ENCODE measurements at places on chromosomes 2 and 18. TPM values are rescaled to one million over a fixed set of nuclear protein-coding genes. Genes with fewer than 3 reads are reported as not detected.

DNA sequence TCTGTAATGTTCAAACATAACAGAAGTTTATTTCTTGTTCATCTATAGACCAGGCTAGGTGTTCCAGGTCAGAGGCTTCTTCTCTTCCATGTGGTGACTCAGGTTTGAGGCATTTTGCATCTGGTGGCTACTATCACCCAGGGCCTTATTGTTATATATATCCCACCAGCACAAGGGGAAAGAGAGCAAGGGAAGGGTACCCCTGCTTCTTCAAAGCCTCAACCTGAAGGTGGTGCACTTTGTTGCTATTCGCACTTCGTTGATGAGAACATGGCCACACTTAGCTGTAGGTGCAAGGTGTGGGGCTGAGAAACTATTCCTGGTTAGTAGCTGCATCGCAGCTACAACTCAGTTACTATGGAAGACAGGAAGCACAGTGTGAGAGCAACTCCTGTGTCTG, 27.4 kb upstream of the SLC3A1 start:
- no peak overlapping the region for H3K27ac ChIP-seq
- H3K4me3 ChIP-seq: no peak overlapping the region
- peaks cover 8% of the 10 kb centered on the region for H3K36me3 ChIP-seq
- DNase-seq: no peak
- H3K27me3 ChIP-seq: peaks cover 1% of the 10 kb centered on the region
- no peaks in the 10 kb centered on the region for H3K4me1 ChIP-seq

DSC3 gene
- total RNA-seq: 0.47 TPM

DNA sequence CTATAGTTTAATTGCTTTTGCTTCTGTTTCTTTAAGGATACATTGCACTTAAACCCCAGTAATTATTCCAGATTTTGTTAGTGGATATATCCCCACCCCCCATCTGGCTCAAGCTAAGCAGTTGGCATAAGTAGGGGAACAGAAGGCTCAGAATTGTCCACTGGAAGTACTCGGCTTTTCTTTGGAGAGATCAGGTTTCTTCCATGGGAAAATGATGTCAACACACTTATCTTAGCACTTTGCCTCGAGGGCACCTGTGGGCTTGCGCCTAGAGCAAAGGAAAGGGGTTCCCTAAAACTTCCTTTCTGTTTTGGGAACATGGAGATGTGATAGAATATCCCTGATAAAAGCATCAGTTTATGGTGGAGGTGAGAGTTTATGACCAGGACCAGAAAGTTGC, 130.6 kb downstream of the FMNL2 start:
- H3K4me3 ChIP-seq: peak overlapping the region; percentile 75
- peaks cover 73% of the 10 kb centered on the region for H3K4me1 ChIP-seq
- peak overlapping the region; percentile 96 for H3K27ac ChIP-seq
- no peak for DNase-seq
- no peaks in the 10 kb centered on the region for H3K36me3 ChIP-seq
- H3K27me3 ChIP-seq: peaks cover 5% of the 10 kb centered on the region

DNA sequence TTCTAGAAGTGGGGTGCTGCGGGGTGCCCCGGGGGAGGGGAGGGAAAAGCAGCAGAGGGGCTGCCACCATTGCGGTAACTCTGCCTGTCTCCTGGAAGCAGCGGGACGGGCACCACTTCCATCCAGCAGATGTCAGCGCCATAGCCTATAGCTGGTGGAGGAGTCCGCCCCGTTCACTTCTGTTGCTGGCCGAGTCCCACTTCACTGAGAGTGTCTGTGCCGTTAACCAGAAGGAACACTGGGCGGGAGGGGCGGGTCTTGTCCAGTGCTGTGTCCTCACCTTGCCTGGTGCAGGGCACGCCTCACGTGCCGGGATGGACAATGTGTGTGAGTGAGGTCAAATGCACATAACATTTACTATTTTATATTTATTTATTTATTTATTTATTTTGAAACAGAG, 19.3 kb upstream of the ODC1 start:
- H3K36me3 ChIP-seq: no peaks in the 10 kb centered on the region
- H3K4me1 ChIP-seq: peaks cover 8% of the 10 kb centered on the region
- H3K27ac ChIP-seq: no peak overlapping the region
- peaks cover 2% of the 10 kb centered on the region for H3K27me3 ChIP-seq

DNA sequence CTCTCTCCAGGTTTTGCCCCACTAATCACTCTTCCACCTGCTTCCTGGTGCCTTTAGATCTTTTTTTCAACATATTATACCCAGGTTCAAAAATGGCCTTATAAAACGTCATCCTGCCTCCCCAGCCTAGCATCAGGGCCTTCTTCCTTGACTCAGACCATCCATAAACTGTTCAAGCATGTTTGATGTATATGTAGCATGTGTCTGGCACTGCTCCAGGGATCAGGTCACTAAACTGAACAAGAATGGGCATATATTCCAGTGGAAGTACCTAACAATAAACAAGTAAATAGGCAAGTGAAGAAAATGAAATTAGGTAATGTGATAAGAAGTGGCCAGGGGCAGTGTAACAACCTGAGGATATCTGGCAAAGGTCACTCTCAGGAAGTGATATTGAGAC, 141.2 kb downstream of the TRIB2 start:
- DNase-seq: no peak
- H3K36me3 ChIP-seq: peaks cover 12% of the 10 kb centered on the region
- H3K4me1 ChIP-seq: no peaks in the 10 kb centered on the region
- H3K4me3 ChIP-seq: no peak overlapping the region
- no peaks in the 10 kb centered on the region for H3K27me3 ChIP-seq
- H3K27ac ChIP-seq: no peak overlapping the region

GRCh38 chr2:26986576-26986975, 16.1 kb downstream of the MAPRE3 start:
- H3K27me3 ChIP-seq: no peaks in the 10 kb centered on the region
- DNase-seq: no peak
- no peak overlapping the region for H3K27ac ChIP-seq

DNA sequence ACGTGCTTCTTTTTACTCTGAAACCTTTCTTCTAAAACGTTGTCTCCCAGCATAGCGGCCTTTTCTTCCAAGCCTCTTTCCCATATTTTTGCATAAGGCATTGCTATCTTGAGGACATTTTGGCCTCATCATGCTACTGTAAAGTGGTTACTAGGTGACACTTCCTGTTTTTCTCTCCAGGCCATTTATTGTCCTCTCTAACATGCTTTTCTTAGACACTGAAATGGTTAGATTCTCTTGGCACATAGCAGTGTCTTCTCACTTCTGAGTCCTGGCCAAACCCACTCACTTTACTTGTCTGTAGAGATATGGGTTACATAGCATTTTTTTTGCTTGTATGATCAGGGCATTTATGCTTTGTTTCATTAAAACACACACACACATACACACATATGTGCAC, 50.1 kb upstream of the KCNH7 start:
- no peak overlapping the region for H3K4me3 ChIP-seq
- H3K27me3 ChIP-seq: no peaks in the 10 kb centered on the region
- no peaks in the 10 kb centered on the region for H3K36me3 ChIP-seq
- no peaks in the 10 kb centered on the region for H3K4me1 ChIP-seq

NMUR1 gene
- 0.32 TPM for total RNA-seq

- no peak overlapping the region for H3K4me3 ChIP-seq
- peaks cover 2% of the 10 kb centered on the region for H3K4me1 ChIP-seq
- DNase-seq: no peak
- no peak overlapping the region for H3K27ac ChIP-seq
- no peaks in the 10 kb centered on the region for H3K36me3 ChIP-seq
Measured at GRCh38 chr18:8001711-8002301, 434.7 kb downstream of the PTPRM start.

GRCh38 chr2:16630463-16630862, 35.2 kb downstream of the CYRIA start:
- H3K27me3 ChIP-seq: no peaks in the 10 kb centered on the region
- no peak overlapping the region for H3K27ac ChIP-seq
- DNase-seq: no peak
- H3K4me3 ChIP-seq: no peak overlapping the region

DNA sequence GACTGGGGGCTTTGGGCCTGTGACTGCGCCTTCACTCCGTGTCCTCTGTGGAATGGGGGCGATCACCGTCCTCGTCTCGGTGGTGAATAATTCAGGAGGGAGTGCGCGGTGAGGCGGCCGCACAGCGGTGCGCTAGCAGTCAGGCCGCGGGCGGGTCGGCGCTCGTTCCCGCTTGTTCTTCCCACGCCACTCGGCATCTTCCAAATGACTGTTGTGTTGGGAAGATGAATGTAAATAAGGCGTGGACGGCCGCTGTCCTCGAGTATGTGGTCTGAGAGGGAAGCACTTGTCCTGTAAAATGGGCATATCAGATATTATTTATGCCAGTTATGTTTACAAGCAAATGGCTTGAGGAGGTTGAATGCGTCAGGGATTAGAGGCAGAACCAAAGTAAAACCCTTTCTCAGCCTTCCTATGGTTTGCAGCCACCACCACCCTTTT, 608 bp upstream of the VPS4B start:
- no peaks in the 10 kb centered on the region for H3K36me3 ChIP-seq
- peaks cover 3% of the 10 kb centered on the region for H3K4me1 ChIP-seq
- H3K27ac ChIP-seq: peak overlapping the region; percentile 99
- peak; percentile 72 for DNase-seq
- peaks cover 5% of the 10 kb centered on the region for H3K27me3 ChIP-seq

DNA sequence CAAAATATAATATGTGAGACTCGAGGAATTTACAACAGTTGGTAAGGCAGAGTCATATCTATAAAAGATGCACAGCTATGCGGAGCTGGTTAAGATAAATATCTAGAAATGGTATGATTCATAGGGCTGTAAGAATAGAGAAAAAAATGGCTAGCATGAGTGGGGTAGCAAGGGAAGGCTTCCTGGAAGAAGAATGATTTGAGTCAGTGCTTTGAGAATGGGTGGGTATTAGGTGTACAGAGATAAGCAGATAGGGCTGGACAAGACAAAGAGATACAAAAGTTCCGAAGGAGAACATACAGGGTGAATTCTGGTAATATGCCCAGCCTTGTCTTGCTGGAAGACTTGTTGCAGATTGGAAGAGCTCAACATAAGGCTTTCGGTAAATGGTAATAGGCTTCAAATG, 291.5 kb upstream of the CCDC68 start:
- peaks cover 10% of the 10 kb centered on the region for H3K36me3 ChIP-seq
- DNase-seq: no peak
- no peak overlapping the region for H3K27ac ChIP-seq

- peaks cover 2% of the 10 kb centered on the region for H3K27me3 ChIP-seq
- no peak overlapping the region for H3K4me3 ChIP-seq
- no peak for DNase-seq
- H3K36me3 ChIP-seq: no peaks in the 10 kb centered on the region
- H3K4me1 ChIP-seq: peaks cover 4% of the 10 kb centered on the region
Measured at GRCh38 chr2:150341982-150342680, 145.3 kb downstream of the RND3 start.

DNA sequence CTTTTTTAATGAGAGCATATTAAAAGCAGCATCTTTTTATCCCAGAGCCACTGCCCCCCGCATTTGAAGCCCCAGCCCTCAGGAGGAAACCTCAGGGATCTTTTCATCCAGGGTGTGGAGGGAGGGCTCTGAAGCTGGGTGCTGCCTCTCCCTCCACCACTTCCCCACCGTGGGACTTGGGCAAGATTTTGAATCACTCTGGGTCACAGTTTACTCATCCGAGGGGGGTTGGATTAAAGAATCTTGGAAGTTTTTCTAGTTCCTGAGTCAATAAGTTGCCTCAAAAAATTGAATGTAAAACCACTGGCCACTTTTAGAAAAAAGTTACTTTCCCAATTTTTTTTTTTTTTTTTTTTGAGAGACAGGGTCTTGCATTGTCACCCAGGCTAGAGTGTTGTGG, 62.0 kb upstream of the ANKRD44 start:
- no peak for DNase-seq
- H3K36me3 ChIP-seq: peaks cover 6% of the 10 kb centered on the region
- H3K4me3 ChIP-seq: no peak overlapping the region
- H3K27me3 ChIP-seq: peaks cover 2% of the 10 kb centered on the region
- H3K27ac ChIP-seq: no peak overlapping the region

DNA sequence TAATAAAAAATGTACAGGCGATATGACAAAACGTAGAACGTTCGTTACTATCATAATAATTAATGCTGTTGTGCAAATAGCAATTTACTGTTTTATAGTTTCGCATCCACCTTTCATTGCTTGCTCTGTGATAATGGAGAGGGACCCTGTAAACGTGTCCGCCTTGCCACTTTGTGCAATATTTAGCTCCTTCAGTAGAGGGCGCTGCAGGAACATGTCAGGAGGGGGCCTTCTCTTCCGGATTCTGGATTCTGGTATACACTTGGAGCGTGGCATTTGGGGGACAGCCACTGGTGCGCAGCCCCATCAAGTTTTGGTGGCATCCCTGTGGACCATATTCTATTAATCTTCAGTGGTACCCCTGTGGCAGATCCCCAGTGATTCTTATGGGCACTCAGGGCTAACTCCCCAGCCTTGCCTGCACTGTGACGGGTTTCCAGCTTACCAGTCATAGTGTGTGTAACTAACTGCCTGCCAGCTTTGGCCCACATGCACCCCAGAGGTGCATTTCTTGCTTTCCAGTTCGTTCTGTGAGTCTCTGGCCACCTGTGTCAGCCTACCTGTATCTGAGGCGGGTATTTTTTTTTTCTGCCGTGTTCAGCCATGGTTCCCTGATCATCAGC, 140.3 kb downstream of the CYRIA start:
- H3K36me3 ChIP-seq: no peaks in the 10 kb centered on the region
- H3K4me3 ChIP-seq: no peak overlapping the region

GALR1 gene
- 0.49 TPM for total RNA-seq

TMEM150A gene
- total RNA-seq: 18.1 TPM

DCDC2C gene
- not detected for total RNA-seq

- no peaks in the 10 kb centered on the region for H3K27me3 ChIP-seq
- DNase-seq: no peak
- no peak overlapping the region for H3K4me3 ChIP-seq
- no peak overlapping the region for H3K27ac ChIP-seq
- no peaks in the 10 kb centered on the region for H3K36me3 ChIP-seq
Measured at GRCh38 chr18:53937037-53937436, 287.4 kb downstream of the MBD2 start.

- no peak overlapping the region for H3K27ac ChIP-seq
- H3K27me3 ChIP-seq: no peaks in the 10 kb centered on the region
- no peak for DNase-seq
- no peak overlapping the region for H3K4me3 ChIP-seq
Measured at GRCh38 chr18:46893360-46893759, 23.9 kb downstream of the PIAS2 start.

- no peaks in the 10 kb centered on the region for H3K27me3 ChIP-seq
- H3K36me3 ChIP-seq: no peaks in the 10 kb centered on the region
- no peak overlapping the region for H3K4me3 ChIP-seq
- peaks cover 4% of the 10 kb centered on the region for H3K4me1 ChIP-seq
- no peak overlapping the region for H3K27ac ChIP-seq
Measured at GRCh38 chr18:46623541-46623940, 33.5 kb downstream of the LOXHD1 start.

DNA sequence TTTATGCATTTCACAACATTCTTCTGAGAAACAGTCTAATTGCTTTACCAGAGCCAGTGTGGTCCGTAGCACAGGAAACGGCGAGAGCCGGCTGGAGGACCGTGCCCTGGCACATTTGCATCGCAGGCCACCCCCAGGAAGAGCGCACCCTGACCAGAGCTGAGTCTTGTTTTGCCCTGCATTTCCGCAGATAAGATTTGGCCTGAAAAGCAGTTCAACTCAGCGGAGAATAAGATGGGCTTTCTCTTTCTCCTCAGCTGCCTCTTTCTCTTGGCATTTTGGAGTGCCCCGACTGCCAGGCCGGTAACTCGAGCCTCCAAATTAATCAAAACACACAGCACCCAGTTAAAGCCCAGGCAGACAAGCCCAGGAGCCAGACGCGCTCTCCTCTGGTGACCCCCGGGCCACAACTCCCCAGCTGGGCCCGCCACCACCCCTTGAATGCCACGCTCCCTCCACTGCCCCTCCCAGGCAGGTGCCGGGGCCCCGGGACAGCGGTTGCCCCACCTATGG, 464 bp downstream of the COL4A4 start:
- no peaks in the 10 kb centered on the region for H3K4me1 ChIP-seq
- H3K4me3 ChIP-seq: peak overlapping the region; percentile 86
- no peak for DNase-seq
- no peaks in the 10 kb centered on the region for H3K36me3 ChIP-seq
- H3K27me3 ChIP-seq: peaks cover 12% of the 10 kb centered on the region
